ENCODE measurements at places on chromosomes 11 and 22.

DNA sequence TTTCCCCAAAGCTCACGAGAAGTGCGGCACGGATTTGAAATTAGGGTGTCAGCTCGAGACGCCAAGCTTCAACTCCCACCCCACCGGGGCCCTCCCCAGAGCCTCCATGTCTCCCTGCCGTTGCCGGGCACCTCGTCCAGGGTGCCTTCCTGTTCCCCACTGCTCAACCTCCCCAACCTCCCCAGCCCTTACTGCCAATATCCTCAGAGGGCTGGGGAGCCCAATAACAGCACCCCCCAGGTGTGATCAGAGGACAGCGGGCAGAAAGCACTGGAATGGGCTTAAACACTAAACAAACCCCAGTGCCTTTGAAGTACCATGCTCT lies 1336.4 kb downstream of the TBC1D22A start:
- DNase-seq, result no peak

GRCh38 chr11:103898065-103898464 lies 138.4 kb upstream of the DDI1 start:
- no peak for DNase-seq

GRCh38 chr22:32544953-32545558 lies 70.4 kb downstream of the FBXO7 start:
- DNase-seq, result no peak

DNA sequence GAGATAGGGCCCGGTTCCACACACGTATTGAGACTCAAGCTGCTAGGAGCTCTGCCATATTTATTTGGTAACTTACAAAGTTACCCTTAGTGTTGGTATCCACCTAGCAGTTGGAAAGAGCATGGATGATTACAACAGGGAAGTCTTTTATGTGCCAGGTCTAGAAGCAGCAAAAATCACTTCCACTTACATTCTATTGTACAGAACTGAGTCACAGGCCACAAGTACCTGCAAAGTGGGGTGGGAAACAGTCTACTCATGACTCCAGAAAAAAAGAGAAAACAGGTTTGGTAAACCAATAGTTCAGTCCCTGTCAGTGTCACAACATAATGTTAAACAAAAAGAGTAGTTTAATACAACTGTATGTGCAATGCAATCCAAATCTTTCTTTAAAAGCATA lies 279.6 kb upstream of the PITPNB start:
- no peak for DNase-seq

- no peak for DNase-seq
These were observed 49.3 kb downstream of the AHNAK start for GRCh38 chr11:62497132-62497801.

DNA sequence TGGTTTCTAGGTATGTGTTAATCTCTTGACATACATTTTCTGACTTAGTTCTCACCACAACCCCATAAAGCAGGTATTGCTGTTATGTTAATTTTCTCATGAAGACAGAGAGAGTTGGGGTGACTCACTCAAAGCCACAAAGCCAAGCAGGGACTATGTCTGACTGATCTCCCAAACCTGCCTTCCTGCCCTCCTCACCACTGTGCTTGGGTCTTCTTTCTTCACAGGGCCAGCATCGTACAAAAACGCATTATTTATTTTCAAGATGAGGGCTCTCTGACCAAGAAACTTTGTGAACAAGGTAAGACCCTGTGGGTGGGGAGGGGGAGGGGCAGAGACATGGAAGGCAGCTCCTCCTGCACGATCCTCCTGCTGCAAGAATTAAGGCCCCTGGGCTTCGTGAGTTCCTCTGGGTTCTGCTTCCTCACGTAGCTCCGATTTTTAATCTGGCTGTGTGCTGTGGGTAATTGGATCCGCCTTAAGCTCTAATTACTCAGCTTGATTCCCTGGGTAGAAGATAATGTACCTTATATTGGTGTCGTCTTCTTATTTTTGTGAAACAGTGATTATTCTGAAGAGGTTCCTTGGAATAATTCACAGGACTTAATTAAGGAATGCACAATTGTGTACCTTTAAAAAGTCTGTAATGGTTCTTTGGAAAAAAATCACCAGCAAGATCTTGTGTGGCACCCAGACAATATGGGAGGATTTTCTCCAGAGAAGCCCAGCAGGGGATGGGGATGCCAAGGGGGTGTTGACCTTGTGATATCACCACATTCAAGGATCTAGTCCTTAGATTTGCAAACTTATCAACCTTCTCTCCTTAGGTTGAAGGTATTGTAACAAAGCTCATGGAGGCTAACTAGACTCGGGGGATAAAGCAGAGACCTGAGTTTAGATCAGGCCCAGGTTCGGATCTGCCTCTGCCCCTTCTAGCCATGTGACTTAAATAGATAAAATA lies 112.9 kb downstream of the SPON1 start:
- DNase-seq, result no peak

DNA sequence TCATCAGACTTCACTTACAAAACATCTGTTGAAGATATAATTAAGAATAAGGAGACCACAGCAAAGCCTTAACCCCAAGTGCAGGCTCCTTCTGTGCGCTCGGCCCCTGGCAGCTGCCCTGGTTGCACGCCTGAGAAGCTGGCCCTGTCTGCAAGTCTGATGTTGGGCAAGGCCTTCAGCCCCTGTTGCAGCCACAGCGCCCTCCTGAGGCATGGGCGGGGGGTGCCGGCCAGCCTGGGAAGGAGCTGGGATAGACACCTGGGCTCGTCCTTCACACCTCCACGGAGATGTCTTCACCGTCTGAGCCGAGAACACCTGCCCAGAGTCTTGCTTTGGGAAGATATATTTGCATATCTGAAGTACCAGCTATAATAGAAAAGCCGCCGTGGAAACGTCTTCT lies 104.1 kb downstream of the MPPED1 start:
- no peak for DNase-seq

DNA sequence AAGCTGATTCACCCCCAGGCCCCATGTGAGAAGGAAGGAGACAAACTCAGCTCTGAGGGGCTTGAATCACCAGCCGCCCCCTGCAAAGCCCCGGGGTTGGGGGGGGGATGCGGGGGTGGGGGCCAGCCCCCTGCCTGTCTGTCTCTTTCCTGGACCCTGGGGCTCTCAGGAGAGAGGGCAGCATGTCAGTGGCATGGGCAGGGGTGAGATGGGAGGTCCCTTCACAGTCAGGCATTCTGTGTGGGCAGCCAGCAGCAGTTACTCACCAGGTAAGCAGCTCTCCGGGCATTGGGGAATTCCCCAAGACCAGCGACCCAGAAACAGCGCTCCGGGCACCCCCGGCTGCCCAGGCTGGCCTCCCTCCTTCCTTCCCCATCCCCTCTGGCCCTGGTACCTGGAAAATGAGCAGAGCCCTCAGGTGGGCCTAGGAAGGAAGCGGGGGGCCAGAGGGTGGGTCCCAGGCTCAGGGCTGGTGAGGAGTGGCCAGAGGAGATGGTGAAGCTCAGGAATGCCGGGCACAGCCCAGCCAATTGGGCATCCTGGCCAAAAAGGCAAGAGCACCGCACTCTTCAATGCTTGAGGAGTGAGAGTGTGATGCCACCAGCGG lies 4.2 kb upstream of the LIF start:
- no peak for DNase-seq

DNA sequence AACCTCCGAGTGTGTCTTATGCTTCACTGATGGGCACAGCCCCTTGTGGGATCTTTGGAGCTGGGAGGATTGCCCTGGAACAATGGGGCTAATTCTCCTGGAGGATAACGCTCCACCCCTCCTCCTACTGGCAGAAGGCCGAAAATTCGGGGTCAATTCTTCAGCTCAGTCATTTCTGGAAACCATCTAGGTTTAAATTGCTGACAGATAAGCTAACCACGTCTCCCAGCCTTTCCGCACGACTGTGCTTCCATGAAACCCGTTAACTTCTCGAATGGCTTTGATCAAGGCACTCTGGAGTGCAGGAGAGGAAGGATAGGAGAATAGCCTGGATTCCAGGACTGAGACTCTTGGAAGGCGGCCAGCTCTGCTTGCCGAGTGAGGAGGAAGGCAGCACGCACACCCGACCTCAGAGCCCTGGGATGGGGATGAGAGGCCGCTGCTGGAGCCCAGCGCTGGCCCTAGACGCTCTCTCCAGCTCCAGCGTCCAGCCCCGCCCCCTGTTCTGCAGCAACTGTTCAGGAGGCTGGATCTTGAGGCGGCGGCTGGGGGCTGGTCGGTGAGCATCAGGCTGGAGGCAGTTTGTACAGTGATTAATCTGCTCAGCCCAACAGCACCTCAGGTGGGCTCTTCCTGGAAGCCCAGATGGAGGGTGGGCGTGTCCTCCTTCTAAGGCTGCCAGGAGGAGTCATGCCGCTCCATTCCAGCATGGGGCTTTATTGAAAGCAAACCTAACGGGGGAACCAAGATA lies 176.7 kb upstream of the NCAM1 start:
- DNase-seq, result no peak

DNA sequence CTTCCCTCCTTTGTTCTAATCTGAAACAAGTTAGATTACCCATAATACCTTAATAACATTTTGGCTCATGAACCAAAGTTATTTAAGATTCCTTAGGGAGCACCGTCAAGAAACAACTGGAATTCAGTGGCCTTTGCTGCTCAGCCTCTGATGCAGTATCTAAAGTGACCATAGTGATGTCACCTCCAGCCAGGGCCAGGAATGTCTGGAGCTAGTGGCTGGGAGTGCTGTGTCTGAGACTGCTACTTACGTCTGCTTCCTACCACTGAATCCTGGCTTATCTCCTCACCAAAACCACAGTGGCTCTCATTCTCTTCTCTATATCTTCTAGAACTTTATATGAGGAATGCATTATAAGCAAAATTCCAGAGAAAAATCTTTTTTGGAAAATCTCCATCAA lies 658.0 kb downstream of the DLG2 start:
- DNase-seq, result no peak

- peak; percentile 3 for DNase-seq
These were observed 57.2 kb upstream of the SHANK2 start for GRCh38 chr11:71309611-71310010.

- no peak for DNase-seq
These were observed 6.9 kb upstream of the P4HA3 start for GRCh38 chr11:74318241-74318932.

- DNase-seq, result no peak
These were observed 194.9 kb downstream of the BCR start for GRCh38 chr22:23375031-23375827.

- DNase-seq, result no peak
These were observed 7.4 kb upstream of the CREBZF start for GRCh38 chr11:85672105-85672902.

DNA sequence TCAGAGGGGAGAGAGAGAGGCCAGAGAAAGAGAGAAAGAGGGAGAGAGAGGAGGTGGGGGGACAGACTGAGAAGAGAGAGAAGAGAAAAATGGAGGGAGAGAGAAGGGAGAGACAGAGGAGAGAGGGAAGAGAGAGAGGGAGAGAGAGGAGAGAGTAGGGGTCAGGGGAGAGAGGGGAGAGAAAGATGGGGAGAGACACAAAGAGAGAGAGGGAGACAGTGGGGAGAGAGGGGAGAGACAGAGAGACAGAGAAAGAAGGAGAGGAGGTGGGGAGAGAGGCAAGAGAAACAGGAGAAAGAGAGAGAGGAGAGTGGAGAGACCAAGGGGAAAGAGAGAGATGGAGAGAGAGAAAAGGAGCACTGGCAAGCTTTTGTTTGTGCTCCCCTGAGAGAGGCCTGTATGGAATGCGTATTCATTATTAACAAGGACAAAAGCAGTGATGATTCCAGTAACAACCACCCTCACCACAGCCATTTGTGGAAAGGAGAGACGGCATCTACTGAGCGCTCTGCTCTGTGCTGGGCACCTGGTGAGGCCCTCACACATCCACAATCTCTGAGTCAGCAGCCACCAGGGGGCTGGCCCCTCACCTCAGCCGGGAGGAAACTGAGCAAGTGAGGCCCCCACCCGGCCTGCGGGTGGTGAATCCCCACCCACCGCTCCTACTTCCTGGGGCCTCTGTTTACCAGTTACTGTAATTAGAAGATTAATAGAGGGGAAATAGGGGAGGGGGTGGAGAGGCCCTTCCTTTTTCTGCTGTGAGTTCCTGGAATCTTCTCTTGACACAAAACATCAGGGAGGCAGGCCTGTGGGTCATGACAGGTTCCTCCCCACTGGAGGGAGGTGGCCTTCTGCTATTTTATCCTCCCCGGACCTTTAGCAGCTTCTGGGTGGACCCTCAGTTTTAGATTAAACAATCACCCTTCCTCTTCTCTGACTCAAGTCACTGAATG lies 14.6 kb upstream of the MIAT start:
- no peak for DNase-seq

GRCh38 chr22:25453557-25453956 lies 110.9 kb upstream of the GRK3 start:
- DNase-seq, result no peak

GRCh38 chr11:116540645-116541304 lies 232.0 kb downstream of the BUD13 start:
- DNase-seq, result no peak

- no peak for DNase-seq
These were observed 126.1 kb downstream of the TRIM29 start for GRCh38 chr11:120011836-120012235.

DNA sequence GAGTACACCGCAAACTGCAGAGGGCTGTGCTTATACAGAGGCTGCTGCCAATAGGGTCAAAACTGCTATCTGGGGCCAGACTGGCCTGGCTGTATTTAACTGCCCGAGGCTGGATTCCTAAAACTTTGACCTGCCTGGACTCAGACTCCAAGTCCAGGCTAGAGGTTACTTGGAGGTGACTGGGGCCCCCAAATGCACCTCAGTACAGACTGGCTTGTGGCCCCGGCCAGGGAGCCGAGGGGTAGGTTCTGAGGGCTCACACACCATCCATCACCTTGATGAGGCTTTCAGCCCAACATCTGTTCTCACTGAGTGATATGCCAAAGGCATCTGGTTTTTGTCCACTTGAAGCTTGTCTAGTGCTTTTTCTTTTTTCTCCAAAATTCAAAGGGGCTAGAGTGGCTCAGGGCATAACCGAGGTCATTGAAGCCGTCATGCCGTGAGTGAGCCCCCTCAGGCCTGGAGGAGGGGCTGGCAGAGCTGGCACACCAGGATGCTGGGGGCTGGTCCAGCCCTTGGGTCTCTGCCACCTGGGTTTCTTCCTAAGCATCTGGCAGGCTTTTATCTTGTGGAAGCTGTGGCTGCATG lies 52.4 kb upstream of the TTLL12 start:
- no peak for DNase-seq

DNA sequence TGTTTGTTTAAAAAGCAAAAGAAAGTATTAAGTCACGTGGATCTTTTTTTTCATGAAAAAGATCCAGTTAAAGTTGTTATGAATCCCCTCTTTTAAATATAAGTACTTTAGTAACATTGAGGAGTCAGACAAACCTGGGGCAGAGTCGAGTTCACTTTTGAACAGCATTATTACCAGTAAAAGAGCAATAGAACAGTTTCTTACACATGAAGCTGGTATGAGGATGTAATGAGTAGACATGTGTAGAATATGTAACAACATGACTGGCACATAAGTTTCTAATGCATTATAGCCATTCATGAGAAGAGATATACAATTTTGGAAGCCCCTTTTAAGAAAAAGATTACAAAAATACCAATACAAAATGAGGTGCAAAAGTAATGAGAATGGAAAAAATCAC lies 7.6 kb upstream of the MUC15 start:
- no peak for DNase-seq

GRCh38 chr11:88709567-88709966 lies 356.2 kb downstream of the GRM5 start:
- DNase-seq, result peak; percentile 49

DNA sequence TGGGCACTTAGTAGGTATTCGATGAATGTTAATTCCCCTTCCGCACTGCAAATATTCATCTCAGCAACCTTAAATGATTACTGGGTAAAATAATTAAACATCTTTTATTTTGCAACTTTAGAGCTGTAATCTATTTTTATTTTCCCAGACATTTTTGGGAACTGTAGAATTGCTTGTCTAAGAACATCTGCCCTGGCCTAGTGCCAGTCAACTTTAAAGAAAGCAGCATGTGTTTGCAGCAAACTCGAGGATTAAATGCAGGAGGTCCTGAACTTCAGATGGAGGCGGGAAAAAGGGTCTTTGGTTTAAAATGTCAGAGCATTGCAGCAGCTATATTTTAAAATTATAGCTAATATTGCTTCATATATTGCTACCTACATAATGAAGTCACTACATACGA lies 190.0 kb downstream of the PGR start:
- DNase-seq, result no peak
